Skin of body (tissue), 3 donors: ENCODE measurements at places on chromosomes 2 and 18. TPM values are rescaled to one million over a fixed set of nuclear protein-coding genes. Genes with fewer than 3 reads are reported as not detected.

Gene IER3IP1
- 24.7 TPM for total RNA-seq

Gene PXDN
- 109 TPM for total RNA-seq

Gene RAMP1
- total RNA-seq, result 12.5 TPM

Gene RNF103
- total RNA-seq, result 27.7 TPM

Gene SPC25
- 8.2 TPM for total RNA-seq

Gene EMILIN1
- 66.1 TPM for total RNA-seq

Gene KIF5C
- total RNA-seq, result 2.3 TPM

DNA sequence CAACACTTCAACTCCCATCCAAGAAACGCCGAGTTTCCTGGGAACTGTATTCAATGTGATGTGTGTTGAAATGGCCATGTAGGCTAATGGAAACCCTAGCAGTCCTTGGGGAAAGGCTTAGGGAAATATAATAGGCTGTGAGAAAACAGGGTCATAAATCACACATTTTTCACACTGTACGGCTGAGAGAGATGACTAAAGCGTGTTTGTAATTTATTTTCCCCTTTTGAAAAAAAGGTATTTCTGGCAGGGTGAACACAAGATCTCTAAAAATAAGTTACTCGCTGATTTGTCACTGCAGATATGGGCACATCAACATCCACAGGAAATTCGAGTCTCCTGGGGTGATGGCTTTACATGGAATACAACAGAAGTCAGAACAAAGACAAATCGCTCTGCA, 109.6 kb upstream of the ST6GAL2 start:
- peak; percentile 67 for DNase-seq

GRCh38 chr2:239271882-239272281, 128.9 kb downstream of the HDAC4 start:
- peak; percentile 21 for DNase-seq

GRCh38 chr2:180184506-180184905, 177.4 kb upstream of the CWC22 start:
- no peak for DNase-seq

DNA sequence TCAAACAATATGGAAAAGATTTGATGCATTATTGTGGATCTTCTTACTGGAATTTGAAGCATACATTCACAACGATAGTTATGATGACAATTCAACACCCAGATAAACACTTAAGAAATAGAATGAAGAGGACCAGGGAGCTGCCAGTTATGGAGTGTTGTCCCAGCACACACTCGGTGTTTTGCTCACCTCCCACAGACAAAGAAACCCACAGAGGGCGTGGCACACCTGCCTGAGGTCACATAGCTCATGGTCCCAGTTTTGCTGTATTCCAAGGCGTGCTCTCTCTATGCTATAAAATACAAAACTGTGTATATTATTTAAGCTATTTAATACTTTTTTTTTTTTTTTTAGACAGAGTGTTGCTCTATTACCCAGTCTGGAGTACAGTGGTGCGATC, 31.1 kb downstream of the EFR3B start:
- no peak for DNase-seq

DNA sequence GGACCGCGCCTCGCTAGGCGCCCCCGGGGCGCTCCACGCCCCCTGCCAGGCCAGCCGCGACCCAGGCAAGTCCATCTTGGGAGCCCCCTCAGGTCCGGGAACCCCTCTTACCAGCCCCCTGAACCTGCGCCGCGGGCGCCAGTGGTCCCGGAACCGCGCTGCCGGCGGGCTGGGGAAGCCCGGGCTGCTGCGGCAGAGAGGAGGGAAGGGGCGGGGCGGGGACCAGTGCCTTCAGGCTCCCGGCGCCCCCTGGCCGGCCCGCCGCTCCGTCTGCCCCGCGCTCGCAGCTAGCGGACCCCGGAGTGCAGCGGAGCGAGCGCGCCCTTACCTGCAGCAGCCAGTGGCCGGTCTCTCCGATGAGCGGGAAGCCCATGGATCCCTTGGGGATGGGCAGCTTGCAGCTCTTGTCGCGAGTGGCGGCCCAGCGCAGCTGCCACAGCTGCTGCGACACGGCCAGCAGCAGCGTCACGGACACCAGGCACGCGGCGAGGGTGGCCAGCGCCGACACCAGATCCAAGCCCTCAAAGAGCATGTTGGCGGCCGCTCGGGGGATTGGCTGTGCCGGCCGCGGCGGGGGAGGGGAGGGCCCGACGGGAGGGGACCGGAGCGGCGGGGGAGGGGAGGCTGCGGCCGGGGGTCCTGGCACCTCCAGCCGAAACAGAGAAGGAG, at the start of gene CYP26B1:
CYP26B1 (minus strand) TSS at position 560 of the 669 bp plus-strand sequence; CDS start at position 532, 28 bp downstream.
- no peak for DNase-seq

DNA sequence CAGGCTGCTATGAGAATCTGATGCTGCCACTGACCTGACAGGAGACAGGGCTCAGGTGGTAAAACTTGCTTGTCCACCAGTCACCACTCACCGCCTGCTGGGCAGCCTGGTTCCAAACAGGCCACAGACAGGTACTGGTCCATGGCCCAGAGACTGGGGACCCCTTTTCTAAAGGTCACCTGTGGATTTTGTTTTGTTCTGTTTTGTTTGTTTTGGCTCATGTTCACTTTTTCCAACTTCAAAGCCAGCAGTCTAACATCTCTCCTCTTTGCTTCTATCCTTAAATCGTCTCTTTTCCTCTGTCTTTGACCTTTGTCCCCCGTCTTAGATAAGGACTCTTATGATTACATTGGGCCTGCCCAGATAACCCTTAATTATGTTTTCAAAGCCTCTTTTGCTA, 3.3 kb upstream of the CERKL start:
- DNase-seq, result no peak

DNA sequence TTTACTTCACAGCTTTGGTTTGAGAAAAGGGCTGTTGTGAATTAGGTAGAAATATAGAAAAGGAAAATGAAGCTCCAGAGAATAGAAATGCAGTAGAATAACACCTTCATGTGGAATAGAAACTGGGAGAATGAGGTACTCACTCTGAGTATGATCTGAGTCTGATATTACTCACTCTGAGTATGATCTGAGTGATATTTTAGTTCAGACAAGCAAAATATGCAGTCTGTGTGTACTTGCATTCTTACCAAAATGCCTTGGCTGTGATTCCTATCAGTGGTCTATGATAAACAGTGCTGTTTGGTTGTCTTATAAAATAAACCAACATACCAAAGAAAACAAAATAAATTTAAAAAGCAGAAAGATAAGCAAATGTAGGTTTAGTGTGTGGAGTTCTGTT, 487.6 kb downstream of the THSD7B start:
- DNase-seq, result no peak

DNA sequence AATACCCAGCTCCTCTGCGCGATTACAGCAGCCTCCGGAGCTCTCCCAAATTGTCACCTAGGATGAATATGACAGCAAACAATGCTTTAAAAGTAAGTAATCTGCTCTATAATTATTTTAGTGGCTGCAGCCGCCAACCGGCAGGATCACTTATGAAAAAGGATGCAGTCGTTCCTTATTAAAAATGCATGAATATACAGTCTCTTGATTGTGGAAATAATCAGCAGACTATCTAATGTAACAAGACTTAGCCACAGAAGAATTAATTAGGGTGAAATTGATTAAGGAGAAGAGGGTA, 71.8 kb upstream of the STPG4 start:
- DNase-seq, result no peak

- DNase-seq, result no peak
These were observed 43.3 kb upstream of the LGALSL start for GRCh38 chr2:64410671-64411070.

GRCh38 chr2:218748741-218749441, 33.1 kb upstream of the CYP27A1 start:
- no peak for DNase-seq

DNA sequence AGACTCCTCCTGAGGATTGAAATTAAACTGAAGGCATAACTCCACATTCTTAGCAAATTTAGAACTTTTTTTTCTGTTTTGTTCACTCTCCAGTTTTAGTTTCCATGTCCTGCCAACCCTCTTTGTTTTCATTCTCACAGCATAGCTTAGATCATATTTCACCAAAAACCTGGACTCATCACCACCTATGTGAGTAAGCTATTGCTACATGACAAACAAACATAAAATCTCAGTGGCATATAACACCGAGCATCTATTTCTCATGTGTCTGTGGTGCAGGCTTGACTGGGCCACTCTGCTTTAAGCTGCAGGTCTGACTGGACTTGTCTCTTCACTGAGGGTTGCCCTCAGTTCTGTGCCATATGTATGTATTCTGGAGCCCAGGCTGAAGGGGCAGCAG, 385.2 kb downstream of the ARHGAP15 start:
- DNase-seq, result no peak
